Glutamatergic neuron (in vitro differentiated cells): ENCODE measurements at places on chromosomes 5 and 9. TPM values are rescaled to one million over a fixed set of nuclear protein-coding genes. Genes with fewer than 3 reads are reported as not detected.

DNA sequence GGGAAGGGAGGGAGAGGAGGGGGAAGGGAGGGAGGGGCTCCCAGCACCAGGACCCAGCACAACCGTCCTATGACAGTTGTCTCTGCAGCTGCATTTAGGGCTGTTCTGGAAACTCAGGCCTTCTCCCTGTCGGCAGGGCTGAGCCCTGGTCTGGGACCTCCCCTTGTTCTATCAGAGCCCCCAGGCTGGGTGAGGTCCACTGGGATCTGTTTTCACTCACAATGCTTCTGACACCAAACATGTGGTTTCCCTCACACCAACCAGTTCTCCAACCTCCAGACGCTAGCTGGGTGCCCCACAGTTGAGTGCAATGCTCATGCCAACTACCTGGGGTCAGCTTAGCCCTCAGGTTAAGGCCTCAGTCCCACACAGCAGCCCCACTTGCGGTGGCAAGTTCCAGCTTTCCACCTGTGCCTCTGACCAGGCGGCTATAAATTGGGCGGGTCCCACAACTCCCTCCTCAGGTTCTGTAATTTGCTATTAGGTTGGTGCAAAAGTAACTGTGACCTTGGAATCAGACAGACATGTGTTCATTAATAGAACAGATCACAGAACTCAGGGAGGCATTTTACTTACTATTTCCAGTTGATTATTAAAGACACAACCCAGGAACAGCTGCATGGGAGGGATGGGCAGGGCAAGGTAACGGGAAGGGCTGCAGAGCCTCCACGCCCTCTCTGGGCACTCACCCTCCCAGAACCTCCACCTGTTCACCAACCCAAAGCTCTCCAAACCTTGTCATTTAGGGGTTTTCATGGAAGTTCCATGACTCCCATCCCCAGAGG is 13.5 kb downstream of the ADAMTS2 start:
- H3K27me3 ChIP-seq, result peaks cover 8% of the 10 kb centered on the region
- no peak for DNase-seq
- H3K36me3 ChIP-seq, result no peaks in the 10 kb centered on the region
- peaks cover 13% of the 10 kb centered on the region for H3K4me1 ChIP-seq
- H3K27ac ChIP-seq, result no peak overlapping the region

- peak overlapping the region; percentile 38 for H3K27ac ChIP-seq
- no peak for DNase-seq
- H3K27me3 ChIP-seq, result peaks cover 22% of the 10 kb centered on the region
- H3K36me3 ChIP-seq, result no peaks in the 10 kb centered on the region
- H3K4me1 ChIP-seq, result peaks cover 20% of the 10 kb centered on the region
Observed at GRCh38 chr9:113579283-113580040, 115.9 kb downstream of the RGS3 start.

DNA sequence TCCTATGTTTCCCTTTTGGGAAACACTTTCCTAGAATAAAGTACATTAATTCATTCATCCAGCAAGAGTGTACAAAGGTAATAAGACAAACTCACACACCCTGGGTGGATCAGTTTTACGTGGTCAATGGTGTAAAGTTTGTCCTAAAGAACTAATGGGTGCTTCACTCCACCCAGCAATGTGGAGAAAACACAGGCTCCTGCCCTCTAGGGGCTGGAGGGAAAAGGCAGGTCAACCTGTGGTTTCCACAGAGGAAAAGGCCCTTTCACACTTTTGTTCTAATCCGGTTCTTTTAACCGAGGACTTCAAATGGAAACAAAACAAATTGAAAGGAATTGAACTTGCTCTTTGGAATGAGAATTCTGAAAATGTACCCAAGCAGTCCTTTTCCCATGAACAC is 80.9 kb upstream of the SPOCK1 start:
- peaks cover 10% of the 10 kb centered on the region for H3K36me3 ChIP-seq
- no peaks in the 10 kb centered on the region for H3K27me3 ChIP-seq
- H3K27ac ChIP-seq, result no peak overlapping the region
- H3K4me1 ChIP-seq, result no peaks in the 10 kb centered on the region
- H3K4me3 ChIP-seq, result no peak overlapping the region
- no peak for DNase-seq

RLN1 gene
- total RNA-seq, result not detected
